Small intestine (tissue), 16 donors: ENCODE measurements at places on chromosomes 6 and 20.
A peak's percentile ranks its signal among the peaks of the same experiment; 100 is the strongest.

DNA sequence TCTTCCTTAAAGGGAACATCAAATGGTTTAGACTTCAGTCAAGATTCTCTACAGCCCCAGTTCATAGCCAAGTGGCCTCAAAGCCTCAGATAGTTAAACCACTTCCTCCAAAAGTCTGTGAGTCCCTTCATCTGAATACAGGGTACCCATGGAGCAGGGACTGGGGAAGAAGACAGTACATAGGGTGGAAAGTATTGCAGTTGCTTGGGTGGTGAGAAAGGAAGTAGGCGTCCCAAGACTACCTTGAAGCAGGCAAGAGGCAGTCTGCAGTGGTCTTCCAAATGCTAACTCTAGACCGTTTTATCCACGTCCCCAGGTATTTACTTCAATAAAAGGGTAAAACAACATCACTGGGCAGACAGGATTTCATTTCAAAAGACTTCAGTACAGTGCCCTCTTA, 2.0 kb downstream of the FYN start:
- peak overlapping the region; percentile 91 for H3K27ac ChIP-seq
- no peaks in the 10 kb centered on the region for H3K4me1 ChIP-seq
- H3K36me3 ChIP-seq = no peaks in the 10 kb centered on the region

GRCh38 chr6:166841216-166841615, 115.1 kb downstream of the RNASET2 start:
- H3K27me3 ChIP-seq = no peaks in the 10 kb centered on the region
- no peak overlapping the region for H3K27ac ChIP-seq
- DNase-seq = no peak
- H3K4me1 ChIP-seq = no peaks in the 10 kb centered on the region

DNA sequence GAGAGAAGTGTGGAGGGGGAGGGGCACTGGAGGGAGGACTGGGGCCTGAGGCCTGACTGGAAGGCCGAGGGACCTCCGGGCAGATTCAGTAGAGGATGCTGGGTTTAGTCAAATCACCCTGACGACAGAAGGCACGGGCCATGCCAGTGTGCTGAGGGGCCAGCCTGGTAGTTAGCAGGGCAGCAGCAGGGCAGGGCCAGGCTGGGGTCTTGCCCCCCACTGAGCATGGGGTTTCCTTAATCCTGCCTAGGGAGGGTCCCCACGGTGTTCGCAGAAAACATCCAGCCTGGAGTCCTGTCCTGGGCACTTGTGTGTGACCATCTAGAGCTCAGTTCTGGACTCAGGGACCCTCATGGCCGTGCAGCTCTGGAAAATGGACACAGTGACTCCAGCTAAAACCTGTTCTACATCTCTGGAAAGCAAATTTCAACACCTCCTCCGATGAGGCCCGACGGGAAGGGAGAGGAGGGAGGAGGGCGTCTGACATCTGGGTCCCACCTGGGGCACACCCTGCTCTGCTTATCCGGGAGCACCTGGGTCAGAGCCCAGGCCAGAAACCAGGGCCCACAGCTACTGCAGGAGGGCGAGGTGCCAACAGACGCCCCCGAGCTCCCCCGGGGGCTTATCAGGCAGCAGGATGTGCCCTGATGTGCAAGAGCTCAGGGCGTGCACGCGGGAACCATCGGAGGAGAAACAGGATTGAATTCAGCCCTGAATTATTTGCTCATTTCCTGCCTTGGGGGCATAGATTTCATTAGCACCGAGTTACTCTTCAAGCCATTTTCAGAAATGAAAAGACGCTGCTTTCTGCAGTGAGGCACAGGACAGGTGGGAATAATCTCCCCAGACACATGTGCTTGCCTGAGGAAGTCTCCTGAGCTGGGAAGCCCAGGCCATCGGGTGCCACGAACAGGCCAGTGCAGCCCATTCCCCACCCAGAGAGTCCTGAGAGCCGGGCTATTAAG, 78.0 kb upstream of the MPC1 start:
- H3K27me3 ChIP-seq = no peaks in the 10 kb centered on the region
- no peaks in the 10 kb centered on the region for H3K4me1 ChIP-seq
- DNase-seq = no peak
- no peak overlapping the region for H3K27ac ChIP-seq
- peaks cover 5% of the 10 kb centered on the region for H3K36me3 ChIP-seq
- H3K4me3 ChIP-seq = no peak overlapping the region

- H3K4me3 ChIP-seq = no peak overlapping the region
- no peaks in the 10 kb centered on the region for H3K36me3 ChIP-seq
- no peak overlapping the region for H3K27ac ChIP-seq
- no peaks in the 10 kb centered on the region for H3K4me1 ChIP-seq
- no peak for DNase-seq
- no peaks in the 10 kb centered on the region for H3K27me3 ChIP-seq
These were observed 721.1 kb downstream of the TENT5A start for GRCh38 chr6:81031416-81031815.

DNA sequence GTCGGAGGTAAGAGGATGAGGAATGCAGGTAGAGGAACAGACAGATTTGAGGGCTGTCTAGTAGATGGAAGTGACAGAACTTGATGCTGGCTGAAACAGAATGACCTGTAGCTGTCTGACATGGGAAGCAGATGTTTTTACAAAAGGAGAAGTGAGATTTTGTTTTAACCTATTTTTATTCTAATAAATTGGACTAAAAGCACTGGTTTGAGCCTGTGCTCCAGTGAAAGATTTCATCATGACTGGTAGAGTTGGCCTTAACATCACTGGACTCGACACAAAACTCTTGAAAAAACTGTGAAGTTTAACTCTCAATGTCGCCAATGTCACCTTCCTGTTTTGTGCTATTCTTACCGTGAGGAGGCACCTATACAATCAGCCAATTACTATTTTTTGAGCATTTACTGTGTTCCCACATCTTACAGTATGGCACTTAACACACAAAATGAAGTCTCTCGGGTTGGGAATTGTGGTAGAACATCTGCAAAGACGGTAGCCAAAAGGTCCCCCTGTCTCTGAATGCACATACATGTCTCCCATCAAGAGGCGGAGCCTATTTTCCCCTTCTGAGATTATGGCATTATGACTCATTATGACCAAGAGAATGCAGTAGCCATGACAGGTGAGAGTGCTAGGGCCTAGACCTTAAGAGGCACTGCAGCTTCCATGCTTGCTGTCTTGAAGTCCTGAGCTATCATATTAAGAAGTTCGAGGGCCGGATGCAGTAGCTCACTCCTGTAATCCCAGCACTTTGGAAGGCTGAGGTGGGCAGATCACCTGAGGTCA, 93.2 kb downstream of the FOXF2 start:
- no peaks in the 10 kb centered on the region for H3K27me3 ChIP-seq
- H3K36me3 ChIP-seq = no peaks in the 10 kb centered on the region
- no peaks in the 10 kb centered on the region for H3K4me1 ChIP-seq

- no peak overlapping the region for H3K27ac ChIP-seq
- DNase-seq = no peak
- H3K4me3 ChIP-seq = no peak overlapping the region
- H3K27me3 ChIP-seq = no peaks in the 10 kb centered on the region
- no peaks in the 10 kb centered on the region for H3K36me3 ChIP-seq
- H3K4me1 ChIP-seq = no peaks in the 10 kb centered on the region
These were observed 12.8 kb upstream of the IRAK1BP1 start for GRCh38 chr6:78854546-78854945.

DNA sequence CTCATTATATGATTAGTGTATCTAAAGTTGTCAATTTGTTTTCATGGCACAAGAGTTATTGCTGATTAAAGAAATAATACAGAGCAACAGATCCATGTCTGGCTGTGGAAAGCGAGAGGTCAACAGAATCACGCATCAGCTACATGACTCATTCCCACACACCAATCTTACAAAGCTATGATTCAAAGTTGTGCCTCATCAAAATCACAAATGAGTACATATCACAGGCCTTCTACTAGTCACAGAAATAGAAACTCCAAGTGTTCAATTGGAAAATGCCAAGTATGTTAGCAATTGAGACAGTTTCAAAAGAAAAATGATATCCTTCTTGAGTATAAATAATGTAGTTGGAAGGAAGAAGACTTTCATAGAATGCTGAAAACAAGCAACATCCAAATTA, 57.8 kb upstream of the NKAIN2 start:
- H3K27ac ChIP-seq = no peak overlapping the region
- no peaks in the 10 kb centered on the region for H3K4me1 ChIP-seq
- no peaks in the 10 kb centered on the region for H3K27me3 ChIP-seq

- no peaks in the 10 kb centered on the region for H3K36me3 ChIP-seq
- H3K27ac ChIP-seq = no peak overlapping the region
- DNase-seq = no peak
- H3K4me3 ChIP-seq = no peak overlapping the region
These were observed 60.3 kb upstream of the PRELID3B start for GRCh38 chr20:59102841-59103299.

DNA sequence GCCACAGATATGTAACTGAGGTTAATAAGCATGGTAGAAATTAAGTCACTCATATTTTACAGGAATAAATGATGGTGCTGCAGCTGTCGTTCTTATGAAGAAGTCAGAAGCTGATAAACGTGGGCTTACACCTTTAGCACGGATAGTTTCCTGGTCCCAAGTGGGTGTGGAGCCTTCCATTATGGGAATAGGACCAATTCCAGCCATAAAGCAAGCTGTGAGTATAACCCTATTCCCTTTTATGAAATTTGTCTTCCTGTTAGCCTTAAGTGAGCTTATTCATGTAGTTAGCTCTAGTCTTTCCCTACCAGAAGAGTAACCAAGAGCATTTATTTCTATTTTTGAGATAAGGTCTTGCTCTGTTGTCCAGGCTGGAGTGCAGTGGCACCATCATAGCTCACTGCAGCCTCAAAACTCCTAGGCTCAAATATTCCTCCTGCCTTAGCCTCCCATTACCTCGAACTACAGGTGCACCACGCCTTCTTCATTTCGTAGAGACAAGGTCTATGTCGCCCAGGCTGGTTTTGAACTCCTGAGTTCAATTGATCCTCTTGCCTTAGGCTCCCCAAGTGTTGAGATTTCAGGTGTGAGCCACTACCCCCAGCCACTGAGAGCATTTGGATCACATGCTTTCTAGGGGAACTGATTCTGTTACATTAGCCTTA, 12.0 kb downstream of the TCP1 start:
- H3K27me3 ChIP-seq = no peaks in the 10 kb centered on the region
- no peak overlapping the region for H3K4me3 ChIP-seq
- no peak for DNase-seq
- peaks cover 19% of the 10 kb centered on the region for H3K36me3 ChIP-seq

DNA sequence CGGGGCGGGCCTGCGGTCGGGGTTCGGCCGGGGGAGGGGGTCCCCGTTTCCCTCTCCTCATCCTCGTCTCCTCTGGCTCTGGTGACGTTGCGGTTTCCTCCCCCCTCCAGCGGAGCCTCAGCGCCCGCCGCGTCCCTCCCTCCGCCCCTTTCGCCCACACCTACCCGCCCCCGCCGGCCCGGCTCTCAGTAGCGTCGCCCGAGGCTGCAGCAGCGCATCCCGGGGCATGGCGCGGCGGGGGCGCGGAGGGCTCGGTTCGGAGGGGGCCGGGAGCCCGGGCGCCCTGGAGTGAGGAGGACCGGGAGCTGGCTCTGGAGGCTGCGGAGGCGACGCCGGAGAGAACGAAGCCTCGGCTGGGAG, at the start of gene DSE:
Gene DSE (plus strand): TSS at position 188 of the 360 bp plus-strand sequence. CDS start 28,304 bp downstream, outside the sequence.
- no peaks in the 10 kb centered on the region for H3K4me1 ChIP-seq
- no peaks in the 10 kb centered on the region for H3K36me3 ChIP-seq
- peak within 1 kb of the TSS; percentile 87 for H3K27ac ChIP-seq
- no peaks in the 10 kb centered on the region for H3K27me3 ChIP-seq
- peak; percentile 67 for DNase-seq

DNA sequence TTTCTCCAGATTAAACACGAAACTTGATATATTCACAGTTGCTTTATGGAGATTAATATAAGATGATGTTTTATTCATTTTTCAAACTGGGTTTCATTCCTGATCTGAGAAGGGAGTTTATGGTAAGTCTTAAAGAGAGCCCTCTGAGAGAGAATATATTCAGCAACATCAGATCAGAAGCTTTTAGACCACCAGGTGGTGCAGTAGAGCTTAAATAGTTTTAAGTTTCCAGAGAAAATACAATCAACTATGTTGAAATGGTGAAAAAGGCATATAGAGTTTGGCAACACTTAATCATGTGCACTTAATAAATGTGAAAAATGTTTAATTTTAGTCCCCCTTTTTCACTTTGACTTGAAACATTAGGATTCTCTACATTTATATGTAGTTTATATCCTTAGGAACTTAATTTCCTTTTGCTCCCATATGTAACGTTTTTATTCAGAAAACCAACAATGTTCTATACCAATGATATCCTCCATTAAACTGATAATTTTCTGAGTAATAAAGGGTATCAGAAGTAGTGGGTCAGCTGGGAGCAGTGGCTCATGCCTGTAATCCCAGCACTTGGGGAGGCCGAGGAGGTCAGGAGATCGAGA, 86.4 kb upstream of the CLDN20 start:
- H3K4me1 ChIP-seq = no peaks in the 10 kb centered on the region
- DNase-seq = peak; percentile 75
- H3K4me3 ChIP-seq = no peak overlapping the region
- peaks cover 11% of the 10 kb centered on the region for H3K36me3 ChIP-seq
